ENCODE measurements at places on chromosomes 1 and 21.

DNA sequence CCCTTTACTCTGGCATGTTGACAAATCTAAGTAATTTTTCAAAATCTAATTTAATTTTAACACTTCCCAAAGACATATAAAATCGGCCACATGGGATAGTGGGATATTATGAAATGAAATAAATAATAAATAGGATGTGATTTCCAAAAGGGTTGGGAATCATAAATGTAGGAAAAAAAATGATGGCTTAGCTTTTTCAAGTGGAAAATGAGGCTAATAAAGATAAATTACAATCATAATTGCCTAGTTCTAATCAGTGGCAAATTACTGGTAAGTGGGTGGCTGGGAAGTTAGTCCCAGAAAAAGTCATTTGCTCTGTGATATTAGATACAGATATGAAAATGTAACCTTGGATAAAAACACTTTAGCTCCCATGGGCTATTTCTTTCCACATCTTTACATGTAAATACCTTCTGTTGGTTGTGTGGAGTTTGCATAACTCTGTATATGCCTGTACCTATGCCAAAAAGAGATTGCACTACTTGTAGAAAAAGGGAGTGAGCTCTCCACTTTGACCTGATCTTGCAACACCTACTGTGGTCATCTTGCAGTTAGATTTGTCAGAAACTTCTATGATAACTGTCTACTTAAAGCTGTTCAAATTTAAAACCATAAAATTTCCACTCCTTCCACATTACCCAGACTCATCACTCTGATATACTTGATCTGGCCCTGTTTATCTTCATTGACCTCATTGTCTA, 284.6 kb upstream of the KAZN start:
- DNase-seq: no peak

DNA sequence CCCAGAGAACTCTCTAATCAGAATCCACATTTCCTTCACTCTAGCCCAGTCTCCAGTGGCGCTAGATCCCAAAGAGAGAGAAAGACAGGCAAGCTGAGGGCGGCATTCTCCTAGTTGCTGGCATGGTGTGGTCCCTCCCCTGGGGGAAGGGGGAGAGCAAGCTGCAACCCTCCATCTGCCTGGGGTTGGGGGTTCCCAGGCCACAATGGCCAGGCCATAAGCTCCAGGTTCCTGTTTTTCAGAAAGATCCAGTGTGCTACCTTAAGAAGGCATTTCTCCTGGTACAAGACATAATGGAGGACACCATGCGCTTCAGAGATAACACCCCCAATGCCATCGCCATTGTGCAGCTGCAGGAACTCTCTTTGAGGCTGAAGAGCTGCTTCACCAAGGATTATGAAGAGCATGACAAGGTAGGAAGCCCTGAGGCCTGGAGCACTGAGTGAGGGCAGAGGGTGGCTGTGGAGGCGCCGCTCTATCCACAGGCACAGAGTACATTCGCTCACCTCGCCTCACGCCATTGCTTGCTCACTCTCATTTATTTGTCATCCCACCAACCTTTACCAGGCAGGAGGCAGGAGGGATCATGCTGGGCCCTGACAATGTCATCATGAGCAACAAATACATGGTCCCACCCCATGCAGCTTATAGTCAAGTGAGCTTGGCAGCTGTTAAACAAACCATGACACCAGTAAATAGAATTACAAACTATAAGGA, 6.6 kb downstream of the CSF1 start:
- no peak for DNase-seq

DNA sequence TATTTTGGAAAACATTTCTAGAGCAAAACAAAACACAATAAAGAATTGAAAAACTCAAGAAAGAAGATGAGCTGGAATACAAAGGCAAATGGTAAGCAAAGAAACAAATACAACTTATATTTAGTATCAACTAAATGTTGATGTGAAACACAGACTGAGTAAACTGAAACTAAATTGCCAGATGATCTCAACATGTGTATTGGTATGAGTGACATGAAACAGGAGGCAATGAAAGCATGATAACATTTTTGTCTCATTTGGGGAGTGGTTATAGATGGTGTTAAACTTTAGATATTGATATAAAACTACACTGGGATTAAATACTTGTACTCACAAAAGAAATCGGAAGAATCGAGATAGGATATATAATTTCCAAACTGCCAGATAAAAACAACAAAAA, 805.6 kb upstream of the CXADR start:
- no peak for DNase-seq

GRCh38 chr1:52600533-52601179, 1.5 kb upstream of the GPX7 start:
- DNase-seq: no peak

DNA sequence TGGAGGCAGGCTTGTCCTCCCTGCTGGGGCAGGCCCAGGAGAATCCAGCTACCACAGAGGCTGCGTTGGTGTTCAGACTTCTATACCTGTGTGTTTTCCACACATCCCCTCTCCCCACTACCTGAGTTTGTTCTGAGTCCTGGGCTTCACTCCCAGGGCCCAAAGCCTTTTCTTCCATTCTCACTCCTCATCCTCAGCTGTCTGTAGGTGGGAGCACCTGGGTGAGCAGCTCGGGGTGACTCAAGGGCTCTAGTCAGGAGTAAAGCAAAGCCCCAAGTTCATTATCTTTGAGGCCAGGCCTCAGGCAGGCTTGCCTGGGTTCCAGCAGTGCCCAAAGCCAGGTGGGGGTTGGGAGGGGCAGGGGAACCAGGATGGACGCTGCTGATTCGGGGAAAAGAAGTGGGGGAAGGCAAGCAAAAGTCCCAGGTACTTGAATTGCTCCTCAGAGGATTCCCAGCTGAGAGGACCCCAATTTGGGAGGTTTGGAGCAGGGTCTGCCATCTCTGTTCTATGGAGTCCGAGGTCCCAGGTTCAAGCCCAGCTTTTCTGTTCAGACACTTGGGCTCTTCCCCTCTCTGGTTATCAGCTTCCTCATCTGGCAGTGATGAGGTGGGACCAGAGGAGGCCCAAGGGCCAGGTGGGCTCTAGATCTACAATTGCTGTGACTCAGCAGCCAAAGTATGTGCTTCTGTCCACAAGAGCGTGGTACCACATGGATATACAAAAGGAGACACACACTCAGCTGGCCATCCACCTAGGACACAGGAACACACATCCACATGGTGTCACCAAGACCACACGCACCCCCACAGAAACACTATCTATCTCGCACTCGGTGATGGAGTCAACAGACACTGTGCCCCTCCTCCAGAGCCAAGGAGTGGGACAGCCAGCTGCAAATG, 5.8 kb upstream of the PTPN7 start:
- DNase-seq: no peak

- DNase-seq: no peak
These were observed 46.7 kb upstream of the SARS1 start for GRCh38 chr1:109167001-109167506.

DNA sequence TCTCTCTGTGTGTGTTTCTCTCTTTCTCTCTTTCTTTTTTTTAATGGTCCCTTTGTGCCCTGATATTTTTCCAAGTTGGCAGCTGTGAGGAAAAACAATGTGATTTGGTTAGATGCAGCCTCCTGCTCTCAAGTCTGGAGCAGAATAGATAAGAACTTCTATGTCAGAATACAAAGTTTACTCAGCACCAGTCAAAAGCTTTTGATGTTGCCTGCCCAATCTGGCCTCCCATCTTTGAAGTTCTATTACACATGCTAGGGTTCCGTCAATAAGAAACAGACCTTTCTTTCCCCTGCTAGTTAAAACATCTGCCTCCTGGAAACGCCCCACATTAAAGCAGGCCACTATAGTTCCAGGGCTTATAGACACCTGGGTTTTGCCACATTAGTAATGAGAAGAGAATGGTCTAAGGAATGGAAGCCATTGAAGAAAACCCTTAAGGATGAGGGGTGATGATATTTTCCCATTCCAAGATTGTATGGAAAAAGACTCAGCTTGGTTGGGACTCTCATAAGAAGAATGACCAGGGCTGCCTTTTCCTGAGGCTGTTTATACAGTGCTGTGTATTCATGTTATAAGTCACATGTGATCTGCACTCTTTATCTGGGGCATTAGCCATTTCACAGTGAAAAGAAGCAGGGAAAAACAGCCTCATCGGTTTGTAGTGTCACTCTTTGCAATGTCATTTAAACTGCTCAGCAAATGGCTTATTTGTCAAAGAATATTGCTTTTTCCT, 414.7 kb upstream of the PROX1 start:
- DNase-seq: no peak

GRCh38 chr1:50521703-50522102, 98.5 kb upstream of the DMRTA2 start:
- DNase-seq: no peak

DNA sequence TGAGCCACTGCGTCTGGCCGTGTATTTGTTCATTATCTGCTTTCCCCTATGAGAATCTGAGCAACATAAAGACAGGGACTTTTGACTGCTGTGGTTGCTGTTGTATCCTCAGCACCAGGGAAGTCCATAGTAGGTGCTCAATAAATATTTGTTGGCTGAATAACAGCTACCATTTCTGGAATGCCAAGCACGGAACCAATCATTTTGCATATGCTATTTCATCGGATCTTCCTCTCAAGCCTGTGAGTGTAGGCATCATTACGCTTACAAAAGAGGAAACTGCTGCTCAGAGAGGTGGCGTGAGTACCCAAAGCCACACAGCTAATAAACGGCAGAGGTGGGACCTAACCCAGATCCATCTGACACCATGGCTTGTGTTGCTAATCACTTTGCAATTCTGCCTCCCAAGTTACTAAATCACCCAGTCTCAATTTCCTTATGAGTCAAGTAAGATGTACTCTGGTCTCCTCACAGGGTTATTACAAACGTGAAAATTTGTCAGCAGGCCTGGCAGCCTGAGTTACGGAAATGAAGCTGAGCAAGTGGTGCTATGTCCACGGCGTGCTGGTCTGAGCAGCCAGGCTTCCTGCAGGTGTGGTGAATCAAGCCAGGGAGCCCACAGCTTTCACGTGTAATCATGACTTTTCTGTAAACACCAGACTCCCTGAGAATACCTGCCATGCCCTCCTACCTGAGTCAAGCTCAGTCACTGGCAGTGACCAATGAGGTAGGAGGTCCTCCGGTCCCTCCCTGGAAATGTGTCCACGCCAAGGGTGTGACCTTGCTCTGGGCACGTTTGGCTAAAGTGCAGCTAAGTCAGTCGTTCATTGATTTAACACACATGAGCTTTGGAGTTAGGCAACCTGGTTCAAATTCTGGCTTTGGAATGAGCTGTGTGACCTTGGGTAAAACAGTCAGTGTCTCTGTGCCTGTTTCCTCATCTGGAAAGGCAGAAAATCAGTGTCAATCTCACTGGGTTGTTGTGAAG, 4.8 kb upstream of the RHCE start:
- no peak for DNase-seq

All from DMS 273 treated with DMSO at 0.1 percent for 48 hours (cell line).